Stimulated activated CD4-positive, alpha-beta T cell treated with anti-CD3 and anti-CD28 coated beads, TNF-alpha, amount 100 ng/mL, for 48 hours (primary cell): ENCODE measurements at places on chromosomes 1 and 21.

- no peak for DNase-seq
These were observed 70.6 kb upstream of the PAXBP1 start for GRCh38 chr21:32842146-32842545.

DNA sequence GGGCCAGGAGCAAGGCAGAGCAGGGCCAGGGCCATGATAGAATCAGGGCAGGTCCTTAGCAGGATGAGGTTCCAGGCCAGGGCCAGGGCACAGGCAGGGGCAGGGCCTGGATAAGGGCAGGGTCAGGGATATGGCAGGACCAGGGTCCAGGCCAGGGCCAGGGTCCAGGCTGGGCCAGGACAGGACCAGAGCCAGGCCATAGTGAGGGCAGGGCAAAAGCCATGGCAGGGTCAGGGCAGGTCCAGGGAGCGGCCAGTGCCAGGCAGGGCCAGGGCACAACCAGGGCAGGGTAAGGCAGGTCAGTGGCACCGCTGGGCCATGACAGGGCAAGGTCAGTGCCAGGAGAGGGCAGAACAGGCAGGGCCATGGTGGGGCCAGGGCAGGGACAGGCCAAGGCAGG, 152.2 kb downstream of the LIPI start:
- DNase-seq: no peak

GRCh38 chr1:156590326-156591180, 1.0 kb upstream of the NAXE start:
- no peak for DNase-seq

GRCh38 chr1:9767964-9768668, 55.6 kb downstream of the CLSTN1 start:
- DNase-seq: peak; percentile 1

- DNase-seq: no peak
These were observed 33.3 kb upstream of the CSF1 start for GRCh38 chr1:109877317-109877771.

DNA sequence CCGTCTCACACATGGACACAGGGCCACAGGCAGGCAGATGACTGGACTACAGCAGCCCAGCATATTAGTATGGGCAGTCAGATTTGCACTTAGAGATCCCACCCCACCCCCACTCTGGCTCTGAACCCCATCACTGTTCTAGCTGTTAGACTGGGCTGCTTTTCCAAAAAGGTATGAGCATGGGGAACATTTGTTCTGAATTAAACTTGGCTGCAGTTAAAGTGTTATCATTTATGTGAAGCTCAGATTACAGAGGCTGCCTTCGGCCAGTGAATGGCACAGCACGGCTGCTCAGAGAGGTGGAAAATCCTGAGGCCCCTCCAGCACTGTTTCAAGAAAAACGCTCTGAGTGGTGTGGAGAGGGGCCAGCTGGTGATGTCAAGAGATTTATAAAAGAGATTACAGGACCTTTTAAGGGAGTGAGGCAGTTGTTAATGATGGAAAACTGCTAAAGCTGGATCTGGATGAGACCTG, 6.9 kb upstream of the NOS1AP start:
- DNase-seq: no peak

- DNase-seq: no peak
These were observed 5.9 kb upstream of the SLC6A9 start for GRCh38 chr1:44037154-44037553.

GRCh38 chr1:74771913-74772515, 39.1 kb downstream of the TYW3 start:
- no peak for DNase-seq

DNA sequence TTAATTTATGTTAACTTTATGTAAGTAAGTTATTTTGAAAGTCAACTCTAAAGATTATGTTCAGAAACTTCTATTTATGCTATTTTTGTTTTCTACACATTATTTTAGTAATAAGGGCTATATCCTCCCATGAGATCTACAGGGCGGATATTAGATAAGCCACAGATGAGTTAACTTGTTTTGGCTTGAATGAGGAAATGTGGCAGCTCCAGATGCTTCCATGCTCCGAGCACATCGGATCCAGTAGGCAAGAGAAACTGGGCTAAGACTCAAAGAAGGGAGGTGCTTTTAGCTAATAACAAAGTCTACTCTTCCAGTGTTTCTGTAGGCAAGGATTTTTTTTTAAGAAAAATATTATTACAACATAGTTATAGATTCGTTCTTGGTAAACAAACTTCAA, 20.0 kb upstream of the LAMC1 start:
- no peak for DNase-seq

DNA sequence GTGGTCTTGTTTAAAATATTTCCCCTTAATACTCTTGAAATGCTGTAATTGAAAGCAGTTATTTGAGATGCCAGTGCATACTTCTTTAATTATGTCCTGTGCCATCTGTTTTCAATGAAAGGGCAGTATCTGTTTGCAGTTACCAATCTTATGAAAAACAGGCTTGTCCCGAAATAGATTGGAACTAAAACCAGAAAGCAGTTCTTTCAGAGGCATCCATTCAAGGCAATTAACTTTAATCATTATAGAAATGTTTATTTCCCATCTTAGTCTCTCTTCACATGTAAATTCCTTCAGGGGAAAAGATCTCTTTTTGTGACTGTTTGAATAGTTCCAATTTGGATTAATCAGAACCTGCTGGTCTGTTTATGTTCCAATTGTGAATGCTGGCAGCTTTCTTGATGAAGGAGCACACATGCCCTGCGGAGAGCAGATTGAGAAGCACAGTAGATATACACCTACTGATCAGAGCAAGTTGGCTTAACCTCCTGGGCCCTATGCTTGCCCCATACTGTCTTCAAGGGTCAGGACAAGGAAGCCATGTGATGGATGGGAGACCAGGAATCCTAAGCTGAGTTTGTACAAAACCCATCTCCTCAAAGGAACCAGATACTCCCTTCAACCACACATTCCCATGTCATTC, 41.6 kb upstream of the MROH9 start:
- DNase-seq: no peak

- no peak for DNase-seq
These were observed 54.8 kb upstream of the CNTN2 start for GRCh38 chr1:204988196-204988595.

DNA sequence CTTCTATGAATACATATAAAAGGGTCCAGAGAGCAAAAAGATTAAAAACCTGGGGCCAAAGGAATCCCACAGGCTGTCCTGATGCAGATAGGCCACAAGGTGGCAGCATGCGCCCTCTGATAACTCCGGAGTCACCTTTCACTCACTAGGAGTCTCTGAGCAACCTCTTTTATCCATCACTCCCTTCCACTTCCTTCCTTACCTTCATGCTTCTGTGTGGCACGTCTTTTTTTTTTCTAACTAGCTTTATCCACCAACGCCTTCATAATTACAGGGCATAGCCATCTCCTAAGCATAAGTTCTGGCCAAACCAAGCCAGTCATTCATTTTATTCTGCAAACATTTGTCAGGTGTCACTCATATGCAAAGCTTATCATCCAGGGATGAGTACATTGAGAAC, 3.9 kb upstream of the PGLYRP4 start:
- DNase-seq: peak; percentile 42

GRCh38 chr1:19057784-19058475, 101.5 kb upstream of the IFFO2 start:
- no peak for DNase-seq

GRCh38 chr1:2194319-2194897, at the start of gene FAAP20:
TSS of gene FAAP20 (minus strand) at chr1:2194772. CDS start at chr1:2194749, 23 bp downstream.
- DNase-seq: peak; percentile 69

DNA sequence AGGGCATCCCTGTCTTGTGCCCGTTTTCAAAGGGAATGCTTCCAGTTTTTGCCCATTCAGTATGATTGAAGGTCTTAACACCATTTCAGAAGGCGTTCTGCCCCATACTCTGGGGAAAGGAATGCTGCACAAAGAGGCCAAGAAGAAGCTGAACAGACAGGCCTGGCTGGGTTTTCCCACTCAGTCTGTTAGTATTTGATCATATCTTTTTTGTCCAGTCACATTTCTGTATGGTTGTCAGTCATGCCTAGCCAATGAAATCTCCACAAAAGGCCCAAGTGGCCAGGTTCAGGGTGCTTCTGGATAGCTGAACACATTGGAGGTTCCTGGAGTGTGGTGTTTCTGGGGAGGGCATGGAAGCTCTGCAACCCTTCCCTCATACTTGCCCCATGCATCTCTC, 72.1 kb downstream of the NEK7 start:
- DNase-seq: no peak

- DNase-seq: no peak
These were observed 96.0 kb upstream of the USP24 start for GRCh38 chr1:55311057-55311641.

DNA sequence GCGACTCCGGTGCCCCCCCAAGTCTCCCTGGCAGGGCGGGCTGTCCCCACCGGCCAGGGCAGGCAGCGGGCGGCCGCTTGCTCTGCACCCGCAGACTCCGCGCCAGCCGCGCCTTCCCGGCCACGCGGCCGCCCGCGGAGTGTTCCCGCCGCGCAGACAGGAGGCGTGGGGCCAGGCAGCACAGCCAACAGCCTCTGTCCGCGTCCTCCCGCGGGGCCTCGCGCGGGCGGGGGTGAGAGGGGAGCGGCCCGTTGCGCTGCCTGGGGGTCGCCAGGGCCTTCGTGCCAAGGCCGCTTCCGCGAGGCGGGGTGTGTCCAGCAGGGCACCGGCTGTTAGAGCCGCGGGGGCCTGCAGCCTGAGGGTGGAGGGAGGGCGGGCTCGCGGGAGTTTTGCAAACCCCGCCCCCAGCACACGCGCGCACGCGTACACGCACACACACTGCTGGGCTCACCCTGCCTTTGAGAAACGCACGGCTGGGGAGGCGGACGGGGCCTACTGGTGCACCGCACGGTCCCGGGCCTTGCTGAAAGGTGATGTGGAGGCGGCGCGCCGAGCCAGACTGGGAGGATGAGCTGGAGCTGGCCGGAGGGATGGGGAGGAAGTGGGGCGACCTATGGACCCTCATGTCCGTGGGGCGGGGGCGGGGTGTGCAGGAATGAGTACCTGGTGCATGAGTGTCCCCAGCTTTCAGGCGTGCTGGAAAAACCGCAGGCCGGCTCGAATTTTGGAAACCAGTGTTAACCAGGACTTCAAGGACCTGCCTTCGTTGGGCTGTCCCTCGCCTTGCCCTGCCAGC, 41.5 kb downstream of the KIAA1614 start:
- peak; percentile 38 for DNase-seq

GRCh38 chr1:54006508-54006907, 11.5 kb downstream of the LDLRAD1 start:
- DNase-seq: no peak

- DNase-seq: no peak
These were observed 241.4 kb downstream of the HHIPL2 start for GRCh38 chr1:222306512-222306911.

DNA sequence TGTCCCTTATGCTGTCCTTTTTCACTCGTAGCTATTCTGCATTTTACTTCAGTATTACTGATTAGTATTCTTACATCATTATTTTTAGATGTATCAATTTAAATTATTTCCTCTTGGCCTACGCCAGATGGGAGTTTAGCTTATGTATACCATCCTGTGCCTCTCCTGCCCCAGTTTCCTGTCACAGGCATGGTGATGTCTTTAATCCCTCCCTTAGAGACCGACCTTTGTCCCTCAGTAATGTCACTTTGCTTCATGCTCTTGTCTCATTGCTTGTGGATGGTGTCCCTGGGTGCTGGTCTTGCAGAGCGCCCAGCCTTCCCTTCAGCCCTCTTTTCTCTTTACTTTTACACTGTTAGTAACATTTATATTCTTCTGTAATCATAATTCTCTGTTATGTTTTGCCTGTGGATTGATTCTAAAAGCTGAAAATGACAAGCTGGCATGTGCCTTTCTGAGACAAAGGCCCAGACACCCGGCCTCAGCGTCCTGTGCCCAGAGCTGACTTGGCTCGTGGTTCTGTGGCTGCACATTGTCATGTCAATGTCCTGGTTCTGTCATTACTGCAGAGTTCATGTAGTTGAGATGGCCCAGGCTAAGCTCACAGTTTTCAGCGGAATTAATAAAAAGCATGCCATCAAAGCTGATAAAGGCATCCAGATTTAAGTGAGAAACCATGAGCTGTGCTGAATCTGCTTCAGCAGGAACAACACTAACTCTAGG, 100.7 kb downstream of the MTR start:
- DNase-seq: no peak

DNA sequence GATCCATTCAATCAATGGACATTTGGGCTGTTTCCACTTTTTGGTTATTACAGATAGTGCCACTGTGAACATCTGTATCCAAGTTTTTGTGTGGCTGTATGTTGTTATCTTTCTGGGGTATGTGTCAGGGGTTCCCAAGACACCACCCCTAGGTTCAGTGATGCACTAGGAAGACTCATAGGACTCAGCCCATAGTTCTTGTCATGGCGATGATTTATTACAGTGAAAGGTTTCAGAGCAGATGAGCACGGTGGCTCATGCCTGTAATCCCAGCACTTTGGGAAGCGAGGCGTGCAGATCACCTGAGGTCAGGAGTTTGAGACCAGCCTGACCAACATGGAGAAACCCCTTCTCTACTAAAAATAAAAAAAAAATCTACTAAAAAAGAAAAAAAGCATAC, 64.1 kb downstream of the MAN1C1 start:
- no peak for DNase-seq

DNA sequence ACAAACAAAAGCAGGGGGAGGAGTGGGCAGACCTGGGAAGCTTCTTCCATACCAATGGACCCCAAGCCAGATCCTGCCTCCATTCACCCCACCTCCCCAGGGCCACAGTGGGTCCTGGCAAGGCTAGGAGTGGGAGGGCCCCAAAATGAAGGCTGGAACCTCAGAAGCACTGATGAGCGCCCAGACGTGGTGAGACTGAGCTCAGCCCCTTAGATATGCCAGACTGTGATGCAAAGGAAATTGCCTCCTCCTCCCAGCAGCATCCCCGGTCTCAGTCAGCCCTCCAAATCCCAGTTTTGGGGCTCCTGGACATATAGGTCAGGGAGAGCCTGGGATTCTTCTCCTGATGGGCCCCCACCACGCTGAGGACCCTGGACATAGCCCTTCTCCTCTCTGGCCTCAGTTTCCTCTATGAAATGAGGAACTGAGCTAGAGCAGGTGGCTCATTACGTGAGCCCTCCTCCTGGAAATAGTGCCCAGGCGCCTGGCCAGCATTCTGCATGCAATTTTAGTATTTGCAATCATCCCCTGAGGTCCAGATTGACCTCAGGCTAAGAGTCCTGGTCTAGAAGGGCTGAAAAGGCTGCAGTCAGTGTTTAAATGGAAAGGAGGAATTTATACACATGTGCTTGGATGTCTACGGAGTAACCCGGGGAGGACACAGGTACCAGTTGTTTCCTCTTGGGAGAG, 33.5 kb downstream of the RHBG start:
- no peak for DNase-seq
